Astrocyte of the cerebellum (primary cell): ENCODE measurements at places on chromosomes 5 and 9.
A peak's percentile ranks its signal among the peaks of the same experiment; 100 is the strongest.

DNA sequence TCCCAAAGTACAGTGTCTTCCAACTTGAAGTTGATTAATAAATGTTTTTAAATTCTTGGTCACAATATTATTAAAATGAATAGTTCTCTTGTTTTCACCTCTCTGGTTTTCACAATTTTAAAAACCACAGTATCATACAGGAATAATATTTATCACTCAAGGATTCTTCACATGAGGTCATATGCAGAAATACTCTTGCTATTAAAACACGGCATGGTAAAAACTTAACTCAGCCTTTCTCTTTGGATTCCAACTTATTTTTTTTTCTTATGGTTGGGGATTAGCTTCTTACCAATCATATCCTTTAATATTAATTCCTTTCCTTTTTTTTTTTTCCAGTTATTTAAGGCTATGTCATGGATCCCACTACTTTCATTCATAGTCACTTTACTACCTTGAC lies 289.4 kb downstream of the ADAMTS6 start:
- DNase-seq: no peak

DNA sequence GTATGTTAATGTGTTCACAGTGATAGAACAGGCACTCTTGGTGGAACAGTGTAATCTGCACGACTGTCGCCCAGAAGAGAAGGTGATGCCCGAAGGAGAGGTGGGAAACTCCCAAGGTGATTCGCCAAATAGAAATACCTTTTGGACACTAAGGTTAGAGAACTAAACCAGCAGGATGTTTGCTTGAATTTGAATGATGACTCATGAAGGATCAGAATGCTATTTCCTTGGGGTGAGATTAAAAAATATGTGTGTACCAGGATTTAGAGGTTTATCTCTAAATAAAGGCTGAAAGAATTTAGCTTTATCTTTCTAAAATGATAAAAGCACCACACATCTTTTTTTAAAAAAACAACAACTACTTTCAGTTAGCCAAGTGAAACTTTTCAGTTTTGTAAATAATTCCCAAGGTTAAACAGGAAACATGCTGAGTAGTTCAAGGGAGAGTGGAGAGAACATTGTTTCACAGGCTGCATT lies 297.4 kb upstream of the TAS2R1 start:
- no peak for DNase-seq

GRCh38 chr5:76351577-76351976 lies 51.5 kb upstream of the IQGAP2 start:
- no peak for DNase-seq

DNA sequence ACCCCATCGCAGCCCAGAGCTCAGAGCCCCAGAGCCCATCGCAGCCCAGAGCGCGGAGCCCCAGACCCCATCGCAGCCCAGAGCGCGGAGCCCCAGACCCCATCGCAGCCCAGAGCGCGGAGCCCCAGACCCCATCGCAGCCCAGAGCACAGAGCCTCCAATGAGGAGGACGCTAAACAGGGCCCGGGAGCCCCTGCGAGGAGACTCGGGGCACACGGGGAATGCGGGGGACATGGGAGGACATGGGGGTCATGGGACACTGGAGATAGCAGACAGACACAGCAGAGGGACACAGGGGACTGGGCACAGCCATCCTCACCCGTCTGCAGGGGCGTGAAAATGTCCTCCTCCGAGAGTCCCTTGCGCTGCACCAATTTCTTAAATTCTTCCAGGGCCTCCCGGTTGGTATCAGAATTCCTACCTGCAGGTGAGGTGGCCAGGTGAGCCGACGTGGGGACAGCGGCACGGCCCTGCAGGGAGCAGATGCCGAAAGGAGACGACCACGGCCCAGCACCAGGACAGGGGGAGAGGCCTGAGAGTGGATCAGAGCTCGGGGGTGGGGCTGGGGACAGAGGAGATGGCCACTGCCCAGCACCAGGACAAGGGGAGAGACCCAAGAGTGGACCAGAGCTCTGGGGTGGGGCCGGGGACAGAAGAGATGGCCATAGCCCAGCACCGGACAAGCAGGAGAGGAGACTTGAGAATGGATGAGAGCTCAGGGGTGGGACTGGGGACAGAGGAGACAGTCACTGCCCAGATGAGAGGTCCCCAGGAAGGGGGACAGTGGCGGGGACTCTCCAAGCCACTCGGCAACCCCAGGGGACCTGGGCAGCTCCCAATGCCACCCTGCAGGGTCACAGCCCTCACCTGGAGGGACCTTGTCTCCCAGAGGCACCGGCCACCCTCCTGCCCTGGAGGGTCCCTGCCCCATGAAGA lies 2.8 kb downstream of the OBP2B start:
- DNase-seq: no peak

DNA sequence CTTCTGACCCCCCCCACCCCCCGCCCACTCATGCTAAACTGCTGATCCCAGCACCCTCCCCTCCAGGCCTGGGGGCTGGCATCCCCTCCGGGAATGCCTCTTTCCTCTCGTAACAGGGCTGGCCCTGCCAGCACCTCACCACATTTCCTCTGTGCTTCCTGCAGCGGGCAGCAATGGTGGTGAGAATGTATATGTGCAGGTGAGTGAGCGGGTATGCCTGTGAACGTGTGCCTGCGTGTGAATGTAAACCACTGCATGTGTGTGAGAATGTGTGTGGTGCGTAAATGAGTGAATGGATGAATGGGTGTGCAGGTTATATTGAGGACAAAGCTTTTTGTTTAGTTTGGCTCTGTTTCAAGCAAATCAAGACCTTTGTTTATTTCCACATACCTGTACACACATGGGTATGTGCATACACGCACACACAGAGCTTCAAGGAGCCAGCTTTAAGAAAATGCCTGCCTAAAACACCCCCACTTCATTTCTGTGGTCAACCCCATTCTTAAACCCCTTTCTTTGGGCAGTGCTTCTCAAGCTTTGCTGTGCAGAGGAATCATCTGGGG lies 95.7 kb upstream of the SHB start:
- no peak for DNase-seq

GRCh38 chr5:38670878-38671277 lies 114.4 kb upstream of the LIFR start:
- DNase-seq: no peak

- DNase-seq: peak; percentile 41
Observed at GRCh38 chr5:80957031-80957761, 3.0 kb upstream of the RASGRF2 start.

- DNase-seq: no peak
Observed at GRCh38 chr5:1527533-1528205, 3.9 kb upstream of the LPCAT1 start.
